Right lung (tissue), 10 donors: ENCODE measurements at places on chromosomes 11 and 22. TPM values are rescaled to one million over a fixed set of nuclear protein-coding genes. Genes with fewer than 3 reads are reported as not detected.

The OR8B8 gene
- not detected for polyA plus RNA-seq

The LUZP2 gene
- 4.1 TPM for polyA plus RNA-seq

The MRGPRE gene
- not detected for polyA plus RNA-seq

The NARS2 gene
- 29.6 TPM for polyA plus RNA-seq

The CDC42BPG gene
- 8.5 TPM for polyA plus RNA-seq

The SYCE3 gene
- not detected for polyA plus RNA-seq

The FGF3 gene
- not detected for polyA plus RNA-seq

The RAB1B gene
- polyA plus RNA-seq, result 107 TPM

The CD3D gene
- polyA plus RNA-seq, result not detected

The CBLIF gene
- polyA plus RNA-seq, result not detected

The CCDC73 gene
- 0.06 TPM for polyA plus RNA-seq

The WNT7B gene
- polyA plus RNA-seq, result 18.1 TPM

The BCO2 gene
- polyA plus RNA-seq, result 8.4 TPM

The SLC37A2 gene
- polyA plus RNA-seq, result 2.3 TPM

The CCDC188 gene
- polyA plus RNA-seq, result 2.9 TPM

The IL17REL gene
- 0.15 TPM for polyA plus RNA-seq

The MYBPC3 gene
- not detected for polyA plus RNA-seq

The WNT11 gene
- polyA plus RNA-seq, result 64.5 TPM

The PHOX2A gene
- not detected for polyA plus RNA-seq

The MRGPRF gene
- polyA plus RNA-seq, result 3.1 TPM

The SLC22A9 gene
- polyA plus RNA-seq, result 0.08 TPM

The SCGB2A2 gene
- not detected for polyA plus RNA-seq

The LRRN4CL gene
- polyA plus RNA-seq, result 0.70 TPM

The RRAS2 gene
- 73.8 TPM for polyA plus RNA-seq

The MMP12 gene
- not detected for polyA plus RNA-seq

The BIK gene
- polyA plus RNA-seq, result 0.90 TPM

The FOSL1 gene
- polyA plus RNA-seq, result 0.13 TPM

The PARVG gene
- polyA plus RNA-seq, result 3.9 TPM

The SPON1 gene
- polyA plus RNA-seq, result 79.0 TPM

The BDNF gene
- polyA plus RNA-seq, result 0.52 TPM

The INSC gene
- 0.21 TPM for polyA plus RNA-seq

The MMP10 gene
- 2.3 TPM for polyA plus RNA-seq

The POTEH gene
- not detected for polyA plus RNA-seq

The SPI1 gene
- 4.0 TPM for polyA plus RNA-seq

The AP2A2 gene
- polyA plus RNA-seq, result 78.9 TPM

The OR52I2 gene
- polyA plus RNA-seq, result not detected
